GM23338 (cell line): ENCODE measurements at places on chromosomes 7 and 10. TPM values are rescaled to one million over a fixed set of nuclear protein-coding genes. Genes with fewer than 3 reads are reported as not detected.

DNA sequence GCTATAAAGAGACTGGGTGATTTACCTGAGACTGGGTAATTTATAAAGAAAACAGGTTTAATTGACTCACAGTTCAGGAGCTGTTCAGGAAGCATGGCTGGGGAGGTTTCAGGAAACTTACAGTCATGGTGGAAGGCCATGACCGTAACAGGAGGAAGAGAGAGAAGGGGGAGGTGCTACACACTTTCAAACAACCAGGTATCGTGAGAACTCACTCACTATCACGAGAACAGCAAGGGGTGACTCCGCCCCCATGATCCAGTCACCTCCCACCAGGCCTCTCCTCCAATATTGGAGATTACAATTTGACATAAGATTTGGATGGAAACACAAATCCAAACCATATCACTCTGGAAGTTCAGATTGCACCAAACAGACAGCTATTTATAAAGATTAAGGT is 59.8 kb upstream of the ARHGAP21 start:
- H3K36me3 ChIP-seq = no peaks in the 10 kb centered on the region
- no peak overlapping the region for H3K4me3 ChIP-seq
- H3K4me1 ChIP-seq = no peaks in the 10 kb centered on the region
- H3K27me3 ChIP-seq = no peaks in the 10 kb centered on the region
- H3K27ac ChIP-seq = no peak overlapping the region

DNA sequence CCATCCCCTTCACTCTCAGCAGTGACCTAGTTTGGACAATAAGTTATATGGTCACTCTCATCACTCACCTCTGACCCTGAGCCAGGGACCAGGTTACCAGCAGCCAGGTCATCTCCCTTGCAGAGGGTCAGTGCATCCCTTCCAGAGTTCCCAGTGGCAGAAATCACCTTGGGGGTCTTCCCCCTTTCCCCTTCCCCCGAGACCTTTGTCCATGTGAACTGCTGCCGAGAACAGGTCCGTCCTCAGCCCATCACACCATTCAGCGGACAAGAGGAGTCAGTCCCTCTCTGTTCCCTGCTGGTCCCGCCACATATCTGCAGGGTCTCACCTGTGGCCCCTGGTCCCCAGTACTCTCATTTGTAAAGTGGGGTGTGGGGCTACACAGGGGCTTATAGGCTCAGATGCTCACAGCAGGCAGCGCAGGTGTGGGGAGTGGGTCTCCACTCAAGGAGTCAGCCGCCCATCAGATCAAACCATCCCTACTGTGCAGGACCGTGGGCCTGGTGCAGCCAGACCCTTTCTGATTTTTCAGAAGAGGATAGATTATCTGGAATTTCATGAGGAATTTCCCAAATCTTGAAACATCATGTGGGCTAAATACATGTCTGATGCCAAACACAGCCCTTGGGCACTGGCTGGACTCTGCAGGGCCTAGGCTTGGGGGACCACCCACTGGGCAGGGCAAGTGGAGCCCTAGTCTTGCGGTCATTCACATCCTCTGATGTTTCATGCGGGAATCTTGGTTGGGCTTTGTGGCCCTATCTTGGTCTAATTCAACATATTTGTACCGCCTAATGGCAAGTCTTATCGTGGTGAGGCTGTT is 6.5 kb downstream of the DEPP1 start:
- no peaks in the 10 kb centered on the region for H3K36me3 ChIP-seq
- no peak overlapping the region for H3K4me3 ChIP-seq
- no peaks in the 10 kb centered on the region for H3K27me3 ChIP-seq
- H3K27ac ChIP-seq = no peak overlapping the region
- no peak for DNase-seq

DNA sequence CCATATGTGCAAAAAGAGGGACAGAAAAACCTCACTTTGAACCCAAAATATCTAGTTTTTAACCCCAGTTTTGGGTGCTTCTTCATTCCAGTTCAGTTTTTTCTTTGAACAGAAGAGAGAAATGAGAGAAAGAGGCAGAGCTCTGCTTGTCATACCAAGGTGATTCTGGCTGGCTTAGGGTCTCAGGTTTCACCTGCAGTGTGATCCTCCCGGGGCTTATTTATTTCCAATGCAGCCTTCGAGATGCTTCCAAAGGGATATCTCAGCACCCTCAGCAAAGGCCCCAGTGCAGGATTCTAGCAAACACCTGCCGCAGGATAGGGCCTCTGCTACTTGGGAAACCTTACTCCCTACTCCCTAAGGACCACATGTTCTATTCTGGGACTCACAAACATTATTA is 131.3 kb downstream of the WDR11 start:
- H3K27ac ChIP-seq = no peak overlapping the region
- H3K4me1 ChIP-seq = peaks cover 32% of the 10 kb centered on the region
- peaks cover 24% of the 10 kb centered on the region for H3K27me3 ChIP-seq
- no peak overlapping the region for H3K4me3 ChIP-seq
- H3K36me3 ChIP-seq = no peaks in the 10 kb centered on the region

- no peaks in the 10 kb centered on the region for H3K4me1 ChIP-seq
- no peak overlapping the region for H3K27ac ChIP-seq
- H3K36me3 ChIP-seq = no peaks in the 10 kb centered on the region
- no peak overlapping the region for H3K4me3 ChIP-seq
Measured at GRCh38 chr7:15459018-15459615, 102.7 kb downstream of the AGMO start.

DNA sequence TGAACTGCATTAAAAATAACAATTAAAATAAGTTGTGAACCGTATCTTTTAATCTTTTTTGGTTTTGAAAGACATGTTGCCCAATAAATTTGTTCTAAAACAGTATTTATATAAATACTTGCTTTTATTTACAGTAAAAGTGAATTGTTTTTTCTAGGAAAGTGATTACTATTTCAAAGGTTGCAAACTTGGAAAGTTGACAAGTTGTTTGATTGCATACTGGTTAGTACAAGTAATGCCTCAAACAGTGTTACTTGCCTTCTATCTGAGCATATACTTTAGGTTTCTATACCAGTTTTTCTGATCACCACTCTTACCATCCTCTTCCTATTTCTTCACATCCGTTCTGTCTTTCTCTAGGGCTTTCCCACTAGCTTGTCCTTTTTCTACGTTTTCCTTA is 212.6 kb downstream of the FOXP2 start:
- no peak overlapping the region for H3K27ac ChIP-seq
- H3K27me3 ChIP-seq = no peaks in the 10 kb centered on the region
- H3K36me3 ChIP-seq = no peaks in the 10 kb centered on the region
- no peak overlapping the region for H3K4me3 ChIP-seq
- H3K4me1 ChIP-seq = peaks cover 32% of the 10 kb centered on the region
- no peak for DNase-seq

DNA sequence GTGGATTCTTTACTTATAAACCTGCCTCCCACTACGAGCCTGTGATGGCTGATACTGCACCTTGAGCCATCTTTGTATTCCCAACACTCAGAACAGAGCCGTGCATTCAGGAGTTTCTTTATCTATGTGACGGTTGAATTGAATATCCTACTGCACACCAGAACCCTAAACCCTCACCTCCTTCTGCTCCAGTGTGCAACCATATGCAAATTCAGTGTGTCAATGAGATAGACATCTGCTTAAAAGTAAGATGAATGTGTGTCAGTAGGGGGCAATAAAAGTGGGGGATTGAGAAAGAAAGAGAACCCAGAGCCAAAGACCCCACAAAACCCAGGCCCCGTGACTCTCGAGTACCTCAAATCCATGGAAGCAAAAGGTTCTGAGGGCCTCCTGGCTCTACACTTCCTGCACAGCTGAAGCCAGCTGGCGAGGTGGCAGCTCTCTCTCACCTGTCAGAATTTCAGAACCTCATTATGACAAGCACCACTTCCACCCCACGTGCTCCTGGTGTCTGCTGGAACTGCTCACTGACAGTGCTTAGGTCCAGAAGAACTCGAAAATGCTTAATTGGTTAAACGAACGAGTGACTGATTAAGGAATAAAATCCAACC is 143.3 kb upstream of the GPR26 start:
- H3K4me1 ChIP-seq = no peaks in the 10 kb centered on the region
- no peaks in the 10 kb centered on the region for H3K36me3 ChIP-seq
- DNase-seq = no peak
- no peak overlapping the region for H3K27ac ChIP-seq
- H3K4me3 ChIP-seq = no peak overlapping the region

DNA sequence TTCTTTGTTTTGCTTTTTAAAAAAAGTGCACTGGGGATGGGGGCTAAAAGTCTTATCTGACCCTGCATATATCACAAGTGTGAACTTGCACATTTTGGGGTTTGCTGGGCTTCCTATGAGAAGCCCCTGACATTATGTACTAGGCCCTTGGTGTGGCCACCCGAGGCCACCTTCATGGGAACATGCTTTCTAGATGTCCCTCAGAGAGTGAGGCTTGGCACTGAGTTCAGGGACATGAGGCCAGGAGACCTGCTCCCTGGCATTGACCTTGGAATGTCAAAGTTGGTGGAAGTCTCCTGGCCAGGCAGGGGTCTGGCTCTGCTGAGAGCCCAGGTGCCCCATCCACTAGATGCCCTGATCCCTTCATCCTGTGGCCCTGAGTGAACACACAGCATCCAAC is 536.2 kb downstream of the TCERG1L start:
- H3K27me3 ChIP-seq = no peaks in the 10 kb centered on the region
- no peak overlapping the region for H3K27ac ChIP-seq
- no peak overlapping the region for H3K4me3 ChIP-seq
- H3K36me3 ChIP-seq = no peaks in the 10 kb centered on the region

GRCh38 chr7:50594136-50594535 is 28.9 kb upstream of the DDC start:
- no peaks in the 10 kb centered on the region for H3K4me1 ChIP-seq
- H3K4me3 ChIP-seq = no peak overlapping the region
- peaks cover 7% of the 10 kb centered on the region; the same call in 1 of the 2 replicates for H3K36me3 ChIP-seq
- DNase-seq = no peak

DNA sequence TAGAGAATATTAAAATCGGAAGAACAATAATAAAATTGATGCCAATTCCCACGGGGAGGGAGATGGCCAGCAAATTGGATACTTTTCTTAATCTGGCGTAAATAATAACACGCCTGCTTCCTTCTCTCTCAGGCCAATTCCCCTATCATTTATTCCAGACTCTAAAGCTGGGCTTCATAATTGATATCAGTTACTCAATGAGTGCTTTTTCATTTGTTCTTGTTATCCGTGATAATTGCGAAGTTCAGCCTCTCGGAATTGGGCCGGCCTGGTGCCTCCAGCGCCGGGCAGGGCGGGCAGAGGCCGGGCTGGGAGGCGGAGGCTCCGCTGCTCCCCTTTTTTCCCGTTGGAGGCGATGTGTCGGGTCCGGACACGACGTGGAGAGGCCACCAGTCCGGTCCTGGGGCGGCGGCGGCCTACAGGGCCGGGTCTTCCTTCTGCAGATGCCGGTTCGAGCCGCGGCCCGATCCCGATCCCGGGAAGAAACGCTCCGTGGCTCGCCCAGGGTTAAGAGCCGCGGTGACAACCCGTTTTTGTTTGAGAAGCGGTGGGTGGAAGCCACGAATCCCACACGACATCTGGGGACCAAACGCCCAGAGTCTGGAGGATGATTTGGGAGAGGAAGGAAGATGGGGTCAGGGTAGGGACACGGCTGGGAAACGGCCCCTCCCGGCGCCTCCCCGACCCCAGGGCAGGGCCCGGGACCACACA is 13.6 kb downstream of the UNCX start:
- no peaks in the 10 kb centered on the region for H3K36me3 ChIP-seq
- no peak overlapping the region for H3K27ac ChIP-seq
- H3K27me3 ChIP-seq = peaks cover 93% of the 10 kb centered on the region
- DNase-seq = no peak

- no peak for DNase-seq
- H3K36me3 ChIP-seq = no peaks in the 10 kb centered on the region; the same call in 1 of the 2 replicates
- H3K4me1 ChIP-seq = no peaks in the 10 kb centered on the region
- H3K27me3 ChIP-seq = no peaks in the 10 kb centered on the region
- no peak overlapping the region for H3K4me3 ChIP-seq
- no peak overlapping the region for H3K27ac ChIP-seq
Measured at GRCh38 chr7:88545663-88546062, 213.8 kb upstream of the ZNF804B start.

- no peak overlapping the region for H3K27ac ChIP-seq
- no peaks in the 10 kb centered on the region for H3K4me1 ChIP-seq
- H3K27me3 ChIP-seq = no peaks in the 10 kb centered on the region
- DNase-seq = peak; percentile 10
- no peak overlapping the region for H3K4me3 ChIP-seq
- H3K36me3 ChIP-seq = no peaks in the 10 kb centered on the region
Measured at GRCh38 chr10:51983481-51983880, 284.1 kb upstream of the CSTF2T start.

- H3K27ac ChIP-seq = no peak overlapping the region
- DNase-seq = no peak
- no peaks in the 10 kb centered on the region for H3K36me3 ChIP-seq
- H3K27me3 ChIP-seq = no peaks in the 10 kb centered on the region
Measured at GRCh38 chr10:69643779-69644657, 14.0 kb downstream of the FAM241B start.

DNA sequence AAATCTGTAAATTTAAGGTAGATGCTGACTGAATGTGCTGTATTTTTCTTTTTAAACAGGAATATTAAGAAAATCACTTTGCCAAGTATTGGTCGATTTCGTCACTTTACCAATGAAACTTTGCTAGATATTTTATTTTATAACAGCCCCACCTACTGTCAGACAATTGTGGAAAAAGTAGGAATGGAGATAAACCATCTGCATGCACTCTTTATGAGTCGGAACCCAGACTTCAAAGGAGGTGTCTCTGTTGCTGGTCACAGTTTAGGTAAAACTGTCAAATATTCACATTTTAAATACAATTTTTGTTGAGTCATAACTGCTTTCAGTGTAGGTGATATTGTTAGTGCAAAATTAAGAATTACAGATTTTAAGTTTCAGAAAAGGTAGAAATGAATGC is 25.2 kb downstream of the SEC23IP start:
- no peak overlapping the region for H3K27ac ChIP-seq
- H3K4me1 ChIP-seq = no peaks in the 10 kb centered on the region
- H3K27me3 ChIP-seq = no peaks in the 10 kb centered on the region
- H3K36me3 ChIP-seq = peaks cover 52% of the 10 kb centered on the region
- no peak for DNase-seq

GRCh38 chr10:97307441-97307840 is 11.6 kb upstream of the FRAT1 start:
- no peaks in the 10 kb centered on the region for H3K27me3 ChIP-seq
- H3K36me3 ChIP-seq = no peaks in the 10 kb centered on the region
- no peak for DNase-seq

MOSPD3 gene
- total RNA-seq = 15.1 and 15.3 TPM in 2 replicates

ADAM22 gene
- total RNA-seq = 17.6 and 18.7 TPM in 2 replicates

MGMT gene
- total RNA-seq = 19.3 and 21.9 TPM in 2 replicates

SSC4D gene
- 11.4 and 12.7 TPM in 2 replicates for total RNA-seq

ENKUR gene
- not detected in 2 replicates for total RNA-seq

IQCE gene
- 5.0 and 6.5 TPM in 2 replicates for total RNA-seq

ZP3 gene
- total RNA-seq = 4.3 and 5.1 TPM in 2 replicates

ARHGEF35 gene
- 21.4 and 26.3 TPM in 2 replicates for total RNA-seq

PRF1 gene
- total RNA-seq = not detected in 2 replicates
